ENCODE measurements at places on chromosomes 12 and 14.

- no peak for DNase-seq
These were observed 14.6 kb downstream of the C14orf132 start for GRCh38 chr14:96053600-96054381.

DNA sequence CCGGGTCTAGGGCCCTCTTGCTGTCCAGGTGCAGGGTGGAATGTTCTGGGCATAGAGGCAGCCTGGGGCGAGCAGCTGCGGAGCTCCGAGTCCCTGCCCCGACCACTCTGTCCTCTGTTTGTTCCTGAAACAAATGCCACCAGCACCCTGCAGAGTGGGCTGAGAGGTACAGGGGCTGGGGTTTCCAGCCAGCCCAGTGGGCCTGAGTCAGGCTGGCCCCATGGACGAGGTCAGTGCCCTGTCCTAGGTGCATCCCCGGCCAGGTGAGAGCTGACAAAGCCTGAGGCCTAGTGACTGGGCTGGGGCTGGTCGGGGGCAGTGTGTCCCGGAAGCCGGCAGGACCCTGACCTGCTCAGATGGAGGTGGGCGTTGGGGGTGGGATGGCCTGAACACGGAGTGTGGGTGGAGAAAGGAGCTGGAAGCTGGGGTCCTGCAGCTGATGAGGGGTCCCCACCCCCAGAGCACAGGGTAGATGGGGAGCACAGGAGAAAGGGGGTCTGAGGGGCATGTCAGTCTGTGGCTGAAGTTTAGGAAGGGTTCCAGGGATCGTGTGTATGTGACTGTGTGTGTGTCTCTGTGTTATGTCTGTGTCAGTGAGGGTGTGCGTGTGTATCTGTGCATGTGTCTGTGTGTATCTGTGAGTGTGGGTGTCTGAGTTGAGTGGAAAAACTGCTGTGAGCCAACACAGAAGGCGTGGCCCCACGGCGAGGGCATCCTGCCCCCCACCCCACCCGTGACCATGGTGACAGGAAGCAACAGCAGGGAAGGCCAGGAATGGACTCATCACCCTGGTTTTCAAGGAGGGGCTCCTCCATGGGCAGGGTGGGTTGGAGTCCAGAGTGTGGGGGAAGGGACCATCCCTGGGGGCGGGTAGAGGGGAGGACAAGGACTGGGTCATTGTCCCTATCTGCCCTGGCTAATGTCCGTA is 2.4 kb upstream of the CRIP1 start:
- no peak for DNase-seq

DNA sequence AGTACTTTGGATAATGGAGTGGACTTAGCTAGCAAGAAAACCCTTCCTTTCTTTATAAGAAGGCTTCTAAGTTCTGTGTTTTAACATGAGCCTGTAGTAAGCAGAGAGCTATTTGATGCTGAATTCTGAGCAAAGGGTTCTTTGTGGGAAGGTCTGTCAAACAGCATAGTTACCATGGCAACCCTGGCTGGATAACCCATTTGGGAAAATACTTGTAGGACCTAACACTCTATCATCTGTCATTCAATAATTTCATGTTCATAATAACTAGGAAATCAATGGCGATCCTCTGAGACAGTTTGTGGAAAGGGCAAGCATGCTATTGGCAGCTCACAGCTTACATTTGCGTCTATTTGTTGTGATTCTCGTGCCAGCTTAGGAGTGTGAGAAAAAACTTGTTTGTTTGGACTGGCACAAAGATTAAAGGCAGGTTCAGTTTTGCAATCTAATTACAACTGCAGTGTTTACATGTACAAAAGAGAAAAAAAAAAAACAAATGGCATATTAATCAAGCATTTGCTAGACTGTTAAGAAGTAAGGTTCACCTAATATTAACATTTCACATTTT is 219.2 kb downstream of the PDZRN4 start:
- no peak for DNase-seq

GRCh38 chr14:35986219-35986573 is 160.1 kb downstream of the BRMS1L start:
- DNase-seq: no peak

- no peak for DNase-seq
These were observed 24.0 kb upstream of the ESRRB start for GRCh38 chr14:76351941-76352340.

DNA sequence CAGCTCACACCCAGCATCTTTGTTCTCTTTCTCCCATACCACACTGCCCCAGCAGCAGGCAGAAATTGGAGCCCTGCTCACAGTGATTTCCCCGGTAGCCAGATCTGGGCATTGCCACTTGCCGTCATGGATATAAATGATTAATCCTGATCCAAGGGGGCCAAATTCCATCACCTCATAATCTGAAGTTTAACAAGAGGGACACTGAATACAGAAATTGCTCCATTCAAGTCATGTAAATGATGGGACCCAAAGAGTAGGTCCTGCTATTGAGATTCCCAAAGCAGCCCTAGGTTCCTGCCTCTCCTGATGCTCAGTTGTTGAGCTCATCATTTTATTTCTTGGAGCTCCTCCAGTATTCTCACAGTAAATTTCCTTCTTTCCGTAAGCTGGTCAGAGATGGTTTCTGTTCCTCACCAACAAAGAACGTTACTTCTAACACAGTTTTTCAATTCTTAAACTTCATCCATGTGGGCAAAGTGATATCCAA is 11.7 kb downstream of the ITPR2 start:
- no peak for DNase-seq

DNA sequence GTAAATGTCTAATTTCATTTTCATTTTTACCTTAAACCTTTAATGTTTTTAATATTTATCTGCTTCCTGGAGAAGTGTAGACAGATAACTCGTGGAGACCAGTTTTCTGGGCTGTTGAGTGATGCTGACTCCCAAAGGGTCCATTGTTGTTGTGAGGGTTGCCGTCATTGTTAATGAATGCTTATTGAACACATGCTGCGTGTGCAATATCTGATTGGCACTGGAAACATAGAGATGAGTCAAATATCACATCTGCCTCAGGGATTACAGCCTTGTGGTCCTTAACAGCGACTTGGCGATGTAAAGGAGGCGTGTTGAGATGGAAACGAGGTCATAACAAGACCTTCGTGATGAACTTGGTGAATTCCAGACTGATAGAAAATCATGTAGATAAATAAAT is 85.9 kb downstream of the FBXW8 start:
- DNase-seq: no peak

DNA sequence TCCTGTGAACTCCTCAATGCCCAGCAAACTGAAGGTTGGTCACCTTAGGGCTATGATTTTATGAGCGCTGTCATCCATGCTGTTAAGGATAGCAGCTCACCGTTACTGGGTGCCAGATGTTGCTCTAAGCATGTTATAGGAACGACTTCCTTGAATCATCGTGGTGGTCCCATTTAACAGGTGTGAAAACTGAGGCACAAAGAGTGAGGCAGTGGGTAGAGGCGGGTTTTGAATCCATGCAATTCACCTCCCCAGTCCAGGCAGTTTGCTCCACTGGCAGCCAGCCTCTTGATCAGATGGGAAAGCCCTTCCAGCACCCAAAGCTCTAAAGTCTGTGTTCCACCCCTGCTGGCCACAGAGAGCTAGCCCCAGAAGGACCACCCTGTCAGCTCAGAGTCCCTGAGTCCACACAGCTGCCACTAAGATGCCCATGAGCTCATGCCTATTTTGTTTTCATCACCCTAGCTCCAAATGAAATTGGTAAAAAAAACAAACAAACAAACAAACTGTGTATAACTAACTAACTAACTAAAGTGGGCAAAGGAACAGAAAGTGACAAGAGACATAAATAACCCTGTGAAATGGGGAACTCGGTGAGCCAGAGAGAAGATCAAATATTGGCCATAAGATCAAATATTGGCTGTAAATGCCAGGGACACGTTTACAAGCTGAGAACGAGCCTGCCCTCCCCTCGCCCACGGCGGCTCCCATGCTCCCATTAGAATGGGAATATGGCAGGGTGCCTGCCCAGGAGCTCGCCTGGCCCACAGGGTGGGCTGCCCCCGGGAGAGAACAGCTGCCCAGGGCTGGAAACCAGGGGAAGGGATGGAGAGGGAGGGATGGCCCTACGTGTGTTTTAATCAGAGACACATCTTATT is 72.3 kb upstream of the RFLNA start:
- DNase-seq: no peak

- no peak for DNase-seq
These were observed at the start of gene GMPR2 for GRCh38 chr14:24232645-24233537. GMPR2 (plus strand) TSS chr14:24232929; CDS start chr14:24233254, 325 bp downstream.

GRCh38 chr14:74964787-74965485 is 9.5 kb upstream of the PGF start:
- no peak for DNase-seq

- no peak for DNase-seq
These were observed 55.6 kb downstream of the PITPNM2 start for GRCh38 chr12:123095078-123095881.

DNA sequence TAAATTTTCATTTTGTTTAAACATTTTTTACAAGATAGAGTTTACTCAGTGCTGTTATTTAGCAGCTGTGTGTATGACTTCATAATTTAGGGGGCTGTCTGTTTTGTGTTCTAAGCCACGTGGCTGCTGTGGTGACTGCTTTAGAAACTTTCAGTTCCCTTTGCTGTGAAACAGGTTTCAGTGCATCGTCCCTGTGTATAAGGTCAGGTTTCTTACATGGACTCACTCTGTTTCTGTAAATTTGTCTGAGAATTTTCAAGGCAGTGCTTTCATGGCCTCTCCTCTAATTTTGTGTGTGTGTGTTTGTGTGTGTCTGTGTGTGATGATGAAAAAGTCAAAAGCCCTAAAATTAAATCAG is 32.4 kb downstream of the BICD1 start:
- DNase-seq: no peak

DNA sequence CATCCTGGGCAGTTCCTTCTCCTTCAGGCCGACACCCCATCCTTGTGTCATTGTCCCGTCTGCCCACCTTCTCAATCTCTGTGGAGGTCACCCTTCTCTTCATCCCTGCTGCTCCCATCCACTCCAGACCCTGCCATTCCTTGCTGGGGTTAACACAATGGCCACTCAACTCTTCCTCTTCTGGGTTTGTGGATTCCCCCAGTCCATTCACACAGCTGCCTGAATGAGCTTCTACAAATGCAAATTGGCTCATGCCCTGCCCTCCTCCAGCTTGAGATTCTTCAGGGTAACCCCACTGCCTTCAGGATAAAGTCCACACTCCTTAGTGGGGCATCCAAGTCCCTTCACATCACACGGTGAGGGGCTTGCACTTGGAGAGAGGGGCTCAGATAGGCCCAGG is 17.2 kb upstream of the PRMT8 start:
- DNase-seq: no peak
